HFFc6 (cell line): ENCODE measurements at places on chromosomes 16 and 17. TPM values are rescaled to one million over a fixed set of nuclear protein-coding genes. Genes with fewer than 3 reads are reported as not detected.

The KRT12 gene
- not detected in 3 replicates for total RNA-seq

The MT3 gene
- total RNA-seq, result not detected in 3 replicates

The NT5M gene
- 0.20 to 1.00 TPM (median 0.45 TPM) in 3 replicates for total RNA-seq

The CES4A gene
- 2.2 to 3.3 TPM (median 2.3 TPM) in 3 replicates for total RNA-seq

The PRAC2 gene
- total RNA-seq, result not detected in 3 replicates

The TNP2 gene
- not detected in 2 replicates for total RNA-seq

The PLA2G10 gene
- total RNA-seq, result not detected in 3 replicates

The FBXL20 gene
- total RNA-seq, result 15.5 to 18.8 TPM (median 16.0 TPM) in 3 replicates

The PMFBP1 gene
- 0.05 TPM in 1 of 3 replicates, not detected in the others for total RNA-seq

The GPR139 gene
- not detected in 3 replicates for total RNA-seq

The SPN gene
- total RNA-seq, result 0.06 and 0.13 TPM in 2 replicates

DNA sequence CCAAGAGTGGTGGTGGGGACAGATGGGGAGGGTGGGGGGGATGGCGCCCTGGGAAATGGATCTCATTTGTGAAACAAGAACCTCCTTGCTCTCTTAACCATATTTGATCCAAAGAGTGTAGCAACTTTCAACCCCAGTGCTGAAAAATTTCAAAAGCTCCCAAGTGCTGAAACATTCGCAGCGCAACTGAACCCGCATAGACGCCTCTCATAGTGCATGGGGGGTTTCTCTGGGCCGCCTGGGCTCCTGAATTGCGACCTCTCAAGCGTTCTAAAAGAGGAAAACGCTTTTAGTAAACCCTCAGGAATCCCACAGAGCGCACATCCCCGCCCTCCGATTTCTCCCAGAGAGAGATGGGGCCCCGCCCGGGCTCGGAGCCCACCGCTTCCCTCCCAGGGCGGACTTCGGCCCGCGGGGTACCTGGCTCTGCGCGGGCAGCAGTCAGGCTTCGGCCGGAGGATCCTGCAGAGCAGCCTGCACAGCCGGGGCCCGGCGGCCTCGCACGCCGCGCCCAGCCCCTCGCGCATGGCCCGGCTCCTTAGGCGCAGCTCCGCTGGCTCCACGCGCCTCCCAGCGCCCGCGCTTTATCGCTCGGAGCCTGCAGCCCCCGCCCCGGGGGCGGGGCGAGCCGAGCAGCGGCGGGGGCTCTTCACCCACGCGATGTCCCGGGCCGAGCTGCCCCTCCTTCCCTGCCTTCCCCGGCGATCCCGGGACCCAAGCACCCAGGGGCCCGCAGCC, 7.0 kb downstream of the NOS2 start:
- DNase-seq, result no peak
- 0 out of 2 replicates have a peak overlapping the region, but pooled peaks have one; percentile 10 for H3K4me3 ChIP-seq
- no peaks in the 10 kb centered on the region for H3K36me3 ChIP-seq
- H3K27me3 ChIP-seq, result peaks cover 38% of the 10 kb centered on the region
- H3K27ac ChIP-seq, result no peak overlapping the region

- H3K27ac ChIP-seq, result no peak overlapping the region
- 0 out of 2 replicates have a peak, but pooled peaks cover 5% of the 10 kb centered on the region for H3K36me3 ChIP-seq
Measured at GRCh38 chr16:29784901-29785500, 5.5 kb upstream of the KIF22 start.

DNA sequence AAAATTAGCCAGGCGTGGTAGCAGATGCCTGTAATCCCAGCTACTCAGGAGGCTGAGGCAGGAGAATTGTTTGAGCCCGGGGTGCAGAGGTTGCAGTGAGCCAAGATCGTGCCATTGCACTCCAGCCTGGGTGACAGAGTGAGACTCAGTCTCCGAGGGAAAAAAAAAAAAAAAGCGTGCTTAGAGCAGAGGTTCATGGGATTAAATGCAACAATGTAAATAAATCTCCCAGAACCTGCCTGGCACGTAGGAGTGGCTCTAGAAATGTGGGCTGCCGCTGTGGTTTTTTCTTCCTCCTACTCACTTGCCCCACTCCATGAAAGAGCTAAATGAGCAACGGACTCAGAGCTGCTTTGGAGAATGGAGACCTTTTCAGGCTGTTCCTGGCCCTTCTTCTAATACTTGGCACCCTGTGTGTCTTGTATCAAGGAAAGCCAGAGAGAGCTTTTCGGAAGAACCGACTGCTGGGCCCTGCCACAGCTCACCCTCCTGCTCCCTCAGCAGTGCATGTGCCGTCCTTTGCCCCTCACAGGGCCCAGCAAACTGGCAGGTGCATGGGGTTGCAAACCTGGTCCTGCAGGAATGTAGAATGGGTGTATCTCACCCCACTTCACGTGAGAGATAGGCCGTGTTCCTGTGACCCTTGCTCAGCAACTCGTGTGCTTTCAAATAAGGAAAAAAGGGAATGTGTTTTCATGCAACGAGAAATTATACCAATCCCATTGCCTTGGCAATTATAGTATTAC, 52.0 kb downstream of the LDHD start:
- DNase-seq, result no peak
- H3K4me1 ChIP-seq, result peaks cover 8% of the 10 kb centered on the region; the same call in 1 of the 2 replicates
- H3K27me3 ChIP-seq, result no peaks in the 10 kb centered on the region; the same call in 1 of the 2 replicates
- no peak overlapping the region for H3K4me3 ChIP-seq
- H3K27ac ChIP-seq, result no peak overlapping the region

DNA sequence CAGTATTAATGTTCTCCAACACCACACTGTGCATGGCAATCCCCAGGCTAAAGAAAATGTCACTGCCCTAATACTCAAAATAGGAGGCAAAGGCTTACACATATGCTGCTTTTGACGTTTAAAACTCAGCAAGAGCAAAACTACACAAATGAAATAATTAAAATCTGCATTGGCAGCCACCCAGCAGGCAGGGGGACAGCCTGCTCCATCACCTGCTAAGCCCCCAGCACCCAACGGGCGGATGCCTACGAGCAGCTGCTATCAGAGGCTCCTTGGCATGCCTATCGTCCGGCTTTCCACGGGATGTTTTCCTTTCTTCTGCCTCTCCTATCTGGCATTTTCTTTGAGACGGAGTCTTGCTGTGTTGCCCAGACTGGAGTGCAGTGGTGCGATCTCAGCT, 337.5 kb downstream of the SOX9 start:
- peaks cover 44% of the 10 kb centered on the region for H3K4me1 ChIP-seq
- DNase-seq, result no peak
- no peak overlapping the region for H3K27ac ChIP-seq
- no peaks in the 10 kb centered on the region for H3K36me3 ChIP-seq

- no peak for DNase-seq
- H3K4me1 ChIP-seq, result peaks cover 37% of the 10 kb centered on the region
- H3K27me3 ChIP-seq, result peaks cover 6% of the 10 kb centered on the region
Measured at GRCh38 chr16:17270111-17270510, 200.6 kb downstream of the XYLT1 start.

DNA sequence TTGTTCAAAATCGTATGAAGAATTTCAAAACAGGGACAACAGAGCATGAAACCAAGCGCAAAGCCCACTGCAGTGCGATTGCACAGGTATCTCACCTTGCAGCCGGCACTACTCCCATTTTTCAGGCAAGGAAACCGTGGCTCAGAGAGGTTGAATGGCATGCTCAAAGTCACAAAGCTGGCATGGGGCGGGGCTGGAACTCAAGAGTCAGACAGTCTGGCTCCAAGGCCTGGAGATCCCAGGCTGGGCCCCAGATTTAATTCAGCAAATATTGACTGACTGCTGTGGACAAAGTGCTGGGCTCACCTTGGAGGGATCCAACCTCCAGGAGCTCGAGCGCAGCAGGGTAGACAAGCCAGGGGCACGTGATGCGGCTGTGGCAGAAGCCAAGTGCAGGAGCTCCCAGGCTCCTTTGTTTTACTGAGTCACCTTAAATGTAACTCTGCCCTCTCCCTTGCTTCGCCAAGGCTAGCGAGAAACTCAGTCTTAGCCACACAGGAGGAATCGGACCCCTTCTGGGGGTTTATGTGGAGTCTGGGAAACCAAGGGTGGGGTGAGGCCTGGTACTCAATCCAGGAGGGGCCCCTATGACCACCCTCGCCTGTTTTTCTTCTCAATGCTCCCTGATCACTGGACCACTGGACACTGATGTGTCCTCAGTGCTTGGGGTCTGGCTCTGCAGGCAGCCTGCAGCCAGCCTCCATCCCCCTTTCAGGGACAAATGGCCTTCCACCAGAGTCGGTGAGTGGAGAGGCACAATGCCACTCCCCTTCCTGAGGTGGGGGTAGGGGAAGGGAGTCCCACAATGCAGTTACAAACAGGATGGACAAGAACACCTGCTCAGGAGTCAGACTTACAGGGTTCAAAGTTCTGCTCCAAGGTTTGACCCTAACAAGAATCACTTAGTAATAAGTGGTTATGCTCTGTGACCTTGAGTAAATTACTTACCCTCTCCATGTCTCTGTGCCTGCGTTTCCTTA, 3.9 kb upstream of the SPATA20 start:
- no peaks in the 10 kb centered on the region for H3K36me3 ChIP-seq
- H3K27ac ChIP-seq, result peak overlapping the region; percentile 42; the same call in 1 of the 2 replicates
- peaks cover 4% of the 10 kb centered on the region for H3K27me3 ChIP-seq
- peak overlapping the region; percentile 84 for H3K4me3 ChIP-seq
- DNase-seq, result no peak

- H3K27me3 ChIP-seq, result peaks cover 3% of the 10 kb centered on the region; the same call in 1 of the 2 replicates
- H3K36me3 ChIP-seq, result peaks cover 17% of the 10 kb centered on the region
- no peak overlapping the region for H3K27ac ChIP-seq
- H3K4me3 ChIP-seq, result no peak overlapping the region
- H3K4me1 ChIP-seq, result no peaks in the 10 kb centered on the region
- DNase-seq, result no peak
Measured at GRCh38 chr17:74027444-74027843, 176.0 kb upstream of the RPL38 start.

GRCh38 chr16:242281-242680, 7.7 kb downstream of the FAM234A start:
- H3K27ac ChIP-seq, result no peak overlapping the region
- H3K4me3 ChIP-seq, result no peak overlapping the region
- no peaks in the 10 kb centered on the region for H3K36me3 ChIP-seq
- peaks cover 9% of the 10 kb centered on the region for H3K4me1 ChIP-seq
- H3K27me3 ChIP-seq, result no peaks in the 10 kb centered on the region
- no peak for DNase-seq

GRCh38 chr16:48076455-48077012, 79.3 kb downstream of the ABCC12 start:
- H3K27ac ChIP-seq, result peak overlapping the region; percentile 59
- peak; percentile 35 for DNase-seq
- no peaks in the 10 kb centered on the region for H3K36me3 ChIP-seq
- H3K27me3 ChIP-seq, result peaks cover 6% of the 10 kb centered on the region
- H3K4me1 ChIP-seq, result peaks cover 47% of the 10 kb centered on the region

- no peak for DNase-seq
- H3K27me3 ChIP-seq, result peaks cover 32% of the 10 kb centered on the region
- H3K4me3 ChIP-seq, result no peak overlapping the region
- peaks cover 14% of the 10 kb centered on the region; the same call in 1 of the 2 replicates for H3K36me3 ChIP-seq
- no peak overlapping the region for H3K27ac ChIP-seq
Measured at GRCh38 chr17:16877099-16877498, 94.8 kb downstream of the TNFRSF13B start.

DNA sequence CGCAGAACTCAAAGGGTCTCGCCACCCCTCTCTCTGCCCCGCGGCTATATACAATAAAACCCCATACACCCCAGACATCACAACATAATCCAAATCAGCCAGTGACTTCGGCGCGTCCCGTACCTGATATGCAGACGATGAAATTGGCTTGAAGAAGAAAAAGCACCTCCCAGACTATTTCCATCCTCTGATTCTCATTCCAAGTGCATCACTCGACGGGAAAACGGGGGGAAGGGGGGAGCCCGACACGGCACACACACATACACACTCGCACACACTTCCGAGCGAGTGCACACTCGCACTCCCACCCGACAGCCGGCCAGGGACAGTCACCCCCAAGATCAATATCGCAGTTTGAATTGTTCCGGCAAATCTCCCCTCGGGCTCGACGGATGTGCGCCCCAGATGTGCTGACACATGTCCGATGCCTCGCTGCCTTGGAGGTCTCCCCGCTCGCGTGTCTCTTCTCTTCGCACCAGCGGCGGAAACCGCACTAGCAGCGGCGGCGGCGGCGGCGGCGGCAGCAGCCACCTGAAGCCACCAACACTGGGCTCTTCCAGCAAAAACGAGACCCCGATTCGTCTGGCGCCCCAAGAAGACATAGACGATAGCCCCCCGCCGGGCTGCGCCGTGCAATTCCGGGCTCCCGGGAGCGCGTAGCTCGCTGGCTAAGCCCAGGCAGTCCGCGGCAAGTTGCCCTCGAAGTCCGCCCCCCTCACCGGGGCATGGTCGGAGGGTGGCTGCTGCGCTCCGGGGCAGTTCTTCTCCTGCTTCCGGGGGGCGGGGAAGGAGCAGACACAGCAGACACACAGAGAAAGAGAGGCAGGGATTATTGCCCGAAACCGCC, 688 bp downstream of the CA10 start:
- H3K27me3 ChIP-seq, result no peaks in the 10 kb centered on the region
- 0 out of 2 replicates have a peak, but pooled peaks cover 6% of the 10 kb centered on the region for H3K36me3 ChIP-seq
- no peaks in the 10 kb centered on the region for H3K4me1 ChIP-seq
- H3K27ac ChIP-seq, result no peak overlapping the region

GRCh38 chr17:13728781-13729180, 127.1 kb upstream of the HS3ST3A1 start:
- peaks cover 30% of the 10 kb centered on the region for H3K36me3 ChIP-seq
- DNase-seq, result peak; percentile 56
- no peaks in the 10 kb centered on the region for H3K27me3 ChIP-seq
- peak overlapping the region; percentile 49; the same call in 1 of the 2 replicates for H3K4me3 ChIP-seq
- H3K4me1 ChIP-seq, result peaks cover 70% of the 10 kb centered on the region

GRCh38 chr17:31390748-31391495, 553 bp upstream of the RAB11FIP4 start:
- no peak for DNase-seq
- no peaks in the 10 kb centered on the region for H3K4me1 ChIP-seq
- peak overlapping the region; percentile 55; the same call in 1 of the 2 replicates for H3K4me3 ChIP-seq
- H3K27ac ChIP-seq, result no peak overlapping the region
- peaks cover 27% of the 10 kb centered on the region for H3K27me3 ChIP-seq
- H3K36me3 ChIP-seq, result no peaks in the 10 kb centered on the region

- H3K27me3 ChIP-seq, result peaks cover 38% of the 10 kb centered on the region
- no peak within 1 kb of the TSS for H3K27ac ChIP-seq
- no peak for DNase-seq
Measured at GRCh38 chr17:18951941-18952842, at the start of gene SLC5A10. SLC5A10 (plus strand) TSS chr17:18952165; CDS start chr17:18952206, 41 bp downstream.

DNA sequence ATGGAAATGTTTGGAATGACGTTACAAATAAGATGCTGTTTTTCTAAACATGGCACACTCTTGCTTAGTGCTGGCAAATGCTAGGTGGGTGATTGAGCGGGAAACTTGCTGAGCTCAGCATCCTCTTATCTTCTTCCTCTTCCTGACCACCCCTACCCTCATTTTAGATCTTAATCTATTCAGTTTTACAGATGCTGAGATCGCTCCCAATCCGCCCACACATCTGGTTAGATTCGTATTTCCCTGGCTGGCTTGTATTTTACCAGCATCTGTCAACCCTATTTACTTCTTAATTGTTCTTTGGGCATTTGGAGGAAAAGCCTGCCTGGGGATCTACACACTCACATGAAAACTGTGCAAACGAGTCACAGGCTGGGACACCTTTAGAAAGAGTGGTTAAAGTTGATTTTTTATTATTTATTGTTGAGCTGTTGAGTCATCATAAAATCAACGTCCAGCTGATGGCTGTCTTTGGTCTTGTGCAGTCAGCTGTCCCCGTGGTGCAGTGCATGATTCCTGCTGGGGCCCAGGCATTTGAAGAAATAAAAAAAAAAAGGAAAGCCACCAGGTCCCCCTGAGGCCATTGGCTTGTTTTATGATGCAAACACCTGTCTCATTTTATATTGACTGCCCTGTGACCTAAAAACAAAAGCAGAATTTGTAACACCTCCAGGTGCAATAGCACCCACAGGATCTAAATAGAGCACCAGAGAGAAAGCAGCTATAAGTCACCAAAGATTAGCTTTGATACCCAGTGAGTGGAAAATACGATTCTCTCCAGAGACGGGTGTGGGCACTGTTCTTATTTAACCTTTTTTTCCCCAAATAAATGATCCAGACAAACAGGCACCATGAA, 258.6 kb downstream of the HS3ST3B1 start:
- DNase-seq, result no peak
- no peaks in the 10 kb centered on the region for H3K36me3 ChIP-seq
- no peak overlapping the region for H3K4me3 ChIP-seq
- H3K4me1 ChIP-seq, result no peaks in the 10 kb centered on the region
- H3K27ac ChIP-seq, result no peak overlapping the region
- peaks cover 12% of the 10 kb centered on the region; the same call in 1 of the 2 replicates for H3K27me3 ChIP-seq
